ENCODE measurements at places on chromosomes 6 and 20. TPM values are rescaled to one million over a fixed set of nuclear protein-coding genes. Genes with fewer than 3 reads are reported as not detected.

Gene FAM184A
- 0.79 TPM for total RNA-seq

Gene OR11A1
- total RNA-seq = not detected

Gene HTR1E
- not detected for total RNA-seq

Gene TNFRSF21
- total RNA-seq = 0.42 TPM

DNA sequence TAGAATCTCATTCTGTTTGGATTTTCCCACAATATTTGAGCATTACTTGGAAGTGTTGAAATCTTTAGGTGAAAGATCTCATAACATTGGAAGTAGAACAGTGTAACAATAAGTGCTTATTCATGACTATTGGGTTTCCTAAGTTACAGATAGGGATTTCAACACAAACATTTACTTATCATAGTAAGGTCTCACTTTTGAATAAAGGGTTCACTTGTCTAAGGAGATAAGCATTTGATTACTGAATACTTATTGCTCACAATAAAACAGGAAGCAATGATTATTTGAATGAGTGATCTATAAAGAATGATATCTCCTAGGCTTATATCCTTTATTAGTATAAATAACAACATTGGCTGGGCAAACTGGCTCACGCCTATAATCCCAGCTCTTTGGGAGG is 14.8 kb downstream of the DDX43 start:
- no peak for DNase-seq

GRCh38 chr6:91328241-91328640 is 741.4 kb upstream of the MAP3K7 start:
- DNase-seq = no peak

- DNase-seq = peak; percentile 50
Observed at GRCh38 chr20:4592316-4593148, 129.2 kb upstream of the PRND start.

DNA sequence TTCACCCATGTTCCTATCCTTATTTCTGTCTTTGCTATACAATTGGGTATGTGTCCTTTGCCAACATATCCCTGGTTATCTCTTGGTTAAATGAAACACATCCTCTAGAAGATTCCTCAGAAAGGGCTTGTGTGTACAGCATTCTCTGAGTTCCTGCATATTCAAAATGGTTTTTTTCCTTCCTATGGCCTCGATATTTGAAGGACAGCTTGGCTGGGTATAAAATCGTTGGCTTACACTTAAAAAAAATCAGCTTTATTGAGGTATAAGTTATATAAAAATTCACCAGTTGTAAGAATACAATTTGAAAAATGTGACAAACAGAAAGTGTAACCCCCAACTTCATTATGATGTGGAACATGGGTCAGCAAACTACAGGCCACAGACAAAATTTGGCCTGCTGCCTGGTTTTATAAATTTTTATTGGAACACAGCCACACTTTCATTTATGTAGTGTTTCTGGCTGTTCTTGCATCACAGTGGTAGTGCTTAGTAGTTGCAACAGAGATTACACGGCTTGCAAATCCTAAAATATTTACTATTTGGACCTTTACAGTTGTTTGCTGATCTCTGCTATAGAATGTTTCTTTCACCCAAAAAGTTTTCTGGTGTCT is 16.7 kb downstream of the PCMT1 start:
- DNase-seq = no peak
